Psoas muscle (tissue), 8 donors: ENCODE measurements at places on chromosomes 12 and 14. TPM values are rescaled to one million over a fixed set of nuclear protein-coding genes. Genes with fewer than 3 reads are reported as not detected.

The EMC9 gene
- total RNA-seq: 18.0 TPM

The PPP1R13B gene
- total RNA-seq: 16.5 TPM

The RGS6 gene
- 1.2 TPM for total RNA-seq

The PARPBP gene
- total RNA-seq: 0.75 TPM

The VSX2 gene
- total RNA-seq: not detected

DNA sequence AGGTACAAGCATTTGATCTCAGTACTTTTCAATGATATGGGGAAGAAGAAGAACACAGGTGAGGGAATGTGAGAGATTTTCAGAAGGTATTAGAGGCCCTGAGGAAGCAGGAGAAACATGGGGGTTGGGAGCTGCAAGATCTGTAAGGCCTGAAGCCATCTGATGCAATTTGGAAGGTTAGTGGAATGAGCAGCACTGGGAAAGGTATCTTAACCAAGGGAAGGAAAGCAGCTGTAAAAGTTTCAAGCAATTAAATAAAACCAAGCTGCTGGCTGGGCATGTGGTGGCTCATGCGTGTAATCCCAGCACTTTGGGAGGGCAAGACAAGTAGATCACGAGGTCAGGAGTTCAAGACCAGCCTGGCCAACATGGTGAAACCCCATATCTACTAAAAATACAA, 104.4 kb upstream of the PARP11 start:
- no peak overlapping the region for H3K4me3 ChIP-seq
- no peaks in the 10 kb centered on the region for H3K4me1 ChIP-seq
- no peak overlapping the region for H3K27ac ChIP-seq
- DNase-seq: no peak
- H3K36me3 ChIP-seq: no peaks in the 10 kb centered on the region

- DNase-seq: peak; percentile 68
- peaks cover 20% of the 10 kb centered on the region for H3K4me1 ChIP-seq
- peaks cover 46% of the 10 kb centered on the region for H3K36me3 ChIP-seq
- no peaks in the 10 kb centered on the region for H3K27me3 ChIP-seq
These were observed 976 bp downstream of the PEX5 start for GRCh38 chr12:7190268-7191055.

- DNase-seq: no peak
- H3K27me3 ChIP-seq: no peaks in the 10 kb centered on the region
- no peaks in the 10 kb centered on the region for H3K36me3 ChIP-seq
These were observed 215.0 kb downstream of the TBX5 start for GRCh38 chr12:114190971-114191370.

- H3K4me3 ChIP-seq: no peak overlapping the region
- no peak for DNase-seq
- H3K36me3 ChIP-seq: peaks cover 9% of the 10 kb centered on the region
- peaks cover 1% of the 10 kb centered on the region for H3K4me1 ChIP-seq
These were observed 7.6 kb downstream of the M6PR start for GRCh38 chr12:8941691-8942478.

DNA sequence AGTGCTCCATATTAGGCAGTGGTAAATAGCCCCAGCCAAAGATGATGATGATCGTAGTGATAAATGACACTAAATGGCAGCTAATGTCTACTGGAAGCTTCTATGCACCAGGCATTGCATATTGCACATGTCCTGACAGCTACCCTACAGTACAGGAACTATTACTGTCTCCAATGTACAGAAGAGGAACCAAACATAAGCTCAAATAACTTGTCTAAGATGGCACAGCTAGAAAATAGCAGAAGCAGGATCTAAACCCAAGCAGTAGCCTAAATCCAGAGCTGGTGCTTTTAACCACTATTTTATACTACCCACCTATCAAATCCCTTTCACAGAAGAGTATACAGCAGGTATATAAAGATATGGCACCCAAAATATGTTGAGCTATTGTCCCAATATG, 28.9 kb downstream of the ESR2 start:
- no peaks in the 10 kb centered on the region for H3K36me3 ChIP-seq
- no peak for DNase-seq
- H3K4me1 ChIP-seq: no peaks in the 10 kb centered on the region
- no peak overlapping the region for H3K4me3 ChIP-seq
- H3K27me3 ChIP-seq: no peaks in the 10 kb centered on the region

GRCh38 chr12:20426191-20426590, 57.9 kb downstream of the PDE3A start:
- H3K36me3 ChIP-seq: no peaks in the 10 kb centered on the region
- no peaks in the 10 kb centered on the region for H3K27me3 ChIP-seq
- H3K4me3 ChIP-seq: no peak overlapping the region
- H3K4me1 ChIP-seq: peaks cover 2% of the 10 kb centered on the region
- H3K27ac ChIP-seq: no peak overlapping the region
- DNase-seq: peak; percentile 70
